ENCODE measurements at places on chromosomes 3 and 15.
A peak's percentile ranks its signal among the peaks of the same experiment; 100 is the strongest.

DNA sequence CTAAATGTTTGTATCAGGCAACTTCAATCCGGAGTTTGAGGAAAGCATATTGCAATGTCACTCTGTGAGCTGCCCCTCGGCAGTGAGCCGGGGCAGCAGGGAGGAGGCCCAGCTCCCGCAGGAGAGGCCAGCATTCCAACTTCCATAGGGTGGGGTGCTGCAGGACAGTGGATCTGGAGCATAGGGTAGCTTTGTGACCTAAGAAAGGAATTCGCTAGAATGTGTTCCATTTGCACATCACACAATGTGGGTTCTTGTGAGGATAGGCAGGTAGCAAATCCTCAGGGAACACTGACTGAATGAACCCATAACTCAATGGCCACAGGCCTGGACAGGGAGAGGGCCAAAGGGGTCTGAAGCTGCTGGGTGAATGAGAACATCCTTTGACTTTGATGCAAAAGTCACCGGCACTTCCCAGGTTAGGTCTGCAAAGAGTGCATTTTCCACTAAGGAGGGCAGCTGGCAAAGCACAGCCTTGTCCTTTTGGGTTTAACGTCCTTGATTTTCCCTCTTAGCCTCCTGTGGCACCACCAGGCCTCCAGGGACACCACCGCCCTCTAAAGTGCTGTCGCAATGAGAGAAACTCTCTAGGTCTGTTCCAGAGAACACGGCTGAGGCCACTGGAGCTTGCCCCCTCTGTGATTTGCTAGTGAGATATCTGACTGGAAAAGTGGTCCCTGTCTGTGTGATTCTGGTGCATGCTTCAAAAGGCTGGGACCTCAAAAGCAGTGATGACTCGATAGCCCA lies 36.2 kb downstream of the GABRB3 start:
- no peak for DNase-seq

GRCh38 chr3:118548434-118548833 lies 486.2 kb downstream of the IGSF11 start:
- no peak for DNase-seq

DNA sequence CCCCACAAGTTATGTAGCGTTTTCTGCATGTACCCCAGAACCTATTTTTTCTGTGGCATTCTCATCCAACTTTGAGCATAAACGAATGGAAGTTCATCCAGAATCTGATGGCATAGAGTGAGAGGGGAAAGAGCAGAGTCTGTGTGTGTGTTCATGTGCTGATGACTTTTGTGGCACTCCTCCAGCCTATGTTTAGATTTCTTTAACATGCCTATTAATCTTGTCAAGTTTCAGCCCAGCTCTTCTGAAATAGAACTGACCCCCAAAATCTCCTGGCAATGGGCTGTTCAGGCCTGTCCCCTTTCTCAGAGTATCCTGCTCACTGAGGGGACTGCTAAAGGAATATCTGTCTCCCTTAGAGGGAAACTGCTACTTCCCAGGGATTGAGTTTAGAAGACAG lies 56.4 kb upstream of the NEO1 start:
- DNase-seq: no peak

- no peak for DNase-seq
These were observed 116.1 kb downstream of the KCNH8 start for GRCh38 chr3:19264424-19264823.

- DNase-seq: peak; percentile 50
These were observed 119.0 kb upstream of the RASGRP1 start for GRCh38 chr15:38683382-38684242.

DNA sequence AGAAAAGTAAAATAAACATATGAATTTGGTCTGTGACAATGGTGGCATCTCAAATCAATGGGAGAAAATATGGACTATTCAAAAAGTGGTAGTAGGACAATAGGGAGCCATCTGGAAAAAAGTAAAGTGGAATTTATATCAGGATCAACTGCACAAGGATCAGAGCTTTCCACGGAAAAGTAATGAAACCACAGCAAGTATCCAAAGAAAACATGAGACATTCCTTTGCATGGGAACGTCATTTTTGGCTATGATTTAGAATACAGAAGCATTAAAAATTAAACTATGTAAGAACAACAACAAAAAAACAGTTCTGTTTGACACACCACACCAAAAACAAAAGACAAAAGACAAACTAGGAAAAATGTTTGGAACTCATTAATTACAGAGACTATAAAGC lies 18.7 kb downstream of the CRBN start:
- DNase-seq: no peak

GRCh38 chr15:88913017-88913849 lies at the start of gene MFGE8:
Gene MFGE8 (minus strand): TSS chr15:88913379. CDS start chr15:88913319, 60 bp downstream.
- peak; percentile 95 for DNase-seq

DNA sequence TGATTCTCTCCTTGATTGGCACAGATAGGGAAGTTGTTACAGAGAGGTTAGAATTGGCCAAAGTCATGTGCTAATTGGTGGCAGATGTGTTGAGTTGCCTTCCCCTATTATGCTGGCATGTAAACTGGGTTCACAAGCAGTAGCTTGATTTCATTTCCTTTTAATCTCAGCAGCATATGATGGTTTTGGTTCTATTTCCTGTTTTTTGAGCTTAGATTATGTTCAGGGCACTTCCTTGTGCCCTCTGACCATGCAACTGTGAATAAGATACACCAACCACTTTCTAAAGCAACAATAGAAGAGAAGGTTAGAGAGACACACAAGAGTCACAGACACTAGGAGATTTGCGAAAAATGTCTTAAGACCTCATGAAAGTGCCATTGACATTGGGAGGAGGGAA lies 16.5 kb downstream of the HPS3 start:
- DNase-seq: no peak

- DNase-seq: no peak
These were observed 130.6 kb downstream of the SMAD6 start for GRCh38 chr15:66832664-66833063.

DNA sequence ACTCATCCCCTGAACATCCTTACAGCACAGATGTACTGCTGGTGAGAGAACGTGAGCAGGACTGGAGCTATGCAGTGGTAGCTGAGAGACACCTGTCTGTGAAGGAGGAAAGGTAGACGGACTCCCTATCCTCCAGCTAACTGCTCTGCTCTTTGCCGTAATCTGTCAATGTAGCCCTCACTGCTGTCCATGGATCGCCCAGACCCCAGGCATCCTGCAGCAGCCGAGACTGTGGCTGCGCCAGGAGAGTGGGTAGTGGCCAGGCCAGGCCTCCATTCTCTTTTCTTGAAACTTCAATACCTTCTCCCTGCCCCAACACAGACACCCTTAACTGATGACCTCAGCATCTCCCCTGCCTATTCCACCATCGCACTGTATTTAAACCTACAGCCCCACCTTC lies 44.5 kb downstream of the CRABP1 start:
- peak; percentile 24 for DNase-seq

DNA sequence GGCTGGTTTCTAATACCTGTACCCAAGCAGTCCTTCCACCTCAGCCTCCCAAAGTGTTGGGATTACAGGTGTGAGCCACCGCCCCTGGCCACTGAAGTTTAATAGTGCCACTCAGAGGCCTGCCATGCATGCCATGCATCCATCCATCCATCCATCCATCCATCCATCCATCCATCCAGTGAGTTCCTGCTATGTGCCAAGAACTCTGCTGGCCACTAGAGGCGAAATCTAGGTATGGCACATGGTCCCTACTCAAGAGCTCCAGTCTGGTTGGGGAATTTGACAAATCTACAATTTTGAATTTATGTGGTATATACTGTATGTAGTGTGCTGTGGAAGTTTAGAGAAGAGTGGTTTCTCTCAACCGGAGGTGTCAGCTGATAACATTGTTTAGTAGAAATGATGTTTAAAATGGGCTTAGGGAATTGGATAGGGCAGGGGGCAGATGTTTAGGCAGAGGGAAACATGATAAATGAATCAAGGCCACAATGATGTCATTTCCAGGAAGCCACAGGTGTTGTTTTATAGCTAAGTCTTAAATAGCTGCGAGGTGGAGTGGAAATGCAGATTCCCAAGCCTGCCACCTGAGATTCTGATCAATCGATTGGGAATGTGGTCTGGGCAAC lies 384.4 kb upstream of the C2CD4B start:
- no peak for DNase-seq

GRCh38 chr3:67654844-67655177 lies 399 bp upstream of the SUCLG2 start:
- no peak for DNase-seq

GRCh38 chr3:72574144-72574543 lies 274.1 kb downstream of the SHQ1 start:
- DNase-seq: no peak

GRCh38 chr3:151918253-151919029 lies 45.0 kb downstream of the SUCNR1 start:
- no peak for DNase-seq

- DNase-seq: no peak
These were observed 13.9 kb downstream of the CCR5AS start for GRCh38 chr3:46393011-46393410.

DNA sequence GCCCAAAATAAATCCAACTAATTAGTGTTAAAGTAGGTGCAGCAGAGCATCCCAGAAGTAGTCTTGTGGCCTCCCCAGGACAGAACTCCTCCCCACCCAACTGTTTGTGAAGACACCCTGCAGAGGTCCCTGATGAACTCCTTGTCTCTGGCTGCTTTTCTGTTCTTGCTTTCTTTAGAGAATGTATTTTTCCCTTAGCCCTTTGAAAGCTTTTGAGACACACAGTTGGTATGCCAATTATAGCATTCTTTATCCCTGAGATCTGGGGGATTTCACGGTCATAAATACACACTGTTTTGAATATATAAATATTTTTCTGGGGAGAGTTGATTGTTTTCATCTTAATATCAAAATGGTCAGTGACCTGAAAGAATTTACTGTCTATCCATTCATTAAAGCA lies 9.8 kb downstream of the TFG start:
- DNase-seq: no peak

DNA sequence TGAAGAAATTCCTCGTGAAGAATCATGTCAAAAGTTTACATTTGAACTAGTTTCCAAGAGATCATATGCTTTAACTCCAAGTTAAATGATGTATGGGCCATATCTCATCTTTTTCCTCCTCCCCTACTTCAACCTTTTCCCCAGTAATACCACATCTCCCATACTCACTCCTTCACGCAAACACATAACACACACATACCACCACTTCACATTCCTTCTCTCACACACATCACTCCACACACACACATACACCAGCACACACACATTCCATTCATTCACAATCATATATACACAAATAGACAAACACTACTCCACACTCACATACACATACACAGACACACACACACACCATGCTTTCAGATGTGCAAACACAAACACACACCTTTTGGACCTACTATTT lies 769.0 kb upstream of the NR2F2 start:
- no peak for DNase-seq

DNA sequence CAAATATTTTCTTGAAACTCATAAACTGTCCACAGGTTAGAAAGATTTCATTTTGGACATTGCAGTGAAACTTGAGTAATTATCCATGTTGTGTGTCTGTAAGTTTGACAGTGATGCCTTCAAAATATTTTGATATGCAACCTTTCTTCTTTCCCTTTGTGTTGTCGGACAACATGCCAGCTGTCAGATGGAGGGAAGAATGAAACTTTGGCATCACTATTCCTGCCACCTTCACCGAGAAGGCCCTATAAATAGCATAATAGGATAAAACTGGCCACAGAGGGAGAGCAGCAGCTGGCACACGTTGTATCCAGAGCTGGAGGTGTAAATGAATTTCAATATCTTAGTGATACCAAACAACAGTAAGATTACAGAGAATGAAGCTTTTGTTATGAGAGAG lies 436.7 kb upstream of the CFAP20DC start:
- DNase-seq: no peak

GRCh38 chr15:52095597-52096262 lies 16.8 kb downstream of the BCL2L10 start:
- no peak for DNase-seq

DNA sequence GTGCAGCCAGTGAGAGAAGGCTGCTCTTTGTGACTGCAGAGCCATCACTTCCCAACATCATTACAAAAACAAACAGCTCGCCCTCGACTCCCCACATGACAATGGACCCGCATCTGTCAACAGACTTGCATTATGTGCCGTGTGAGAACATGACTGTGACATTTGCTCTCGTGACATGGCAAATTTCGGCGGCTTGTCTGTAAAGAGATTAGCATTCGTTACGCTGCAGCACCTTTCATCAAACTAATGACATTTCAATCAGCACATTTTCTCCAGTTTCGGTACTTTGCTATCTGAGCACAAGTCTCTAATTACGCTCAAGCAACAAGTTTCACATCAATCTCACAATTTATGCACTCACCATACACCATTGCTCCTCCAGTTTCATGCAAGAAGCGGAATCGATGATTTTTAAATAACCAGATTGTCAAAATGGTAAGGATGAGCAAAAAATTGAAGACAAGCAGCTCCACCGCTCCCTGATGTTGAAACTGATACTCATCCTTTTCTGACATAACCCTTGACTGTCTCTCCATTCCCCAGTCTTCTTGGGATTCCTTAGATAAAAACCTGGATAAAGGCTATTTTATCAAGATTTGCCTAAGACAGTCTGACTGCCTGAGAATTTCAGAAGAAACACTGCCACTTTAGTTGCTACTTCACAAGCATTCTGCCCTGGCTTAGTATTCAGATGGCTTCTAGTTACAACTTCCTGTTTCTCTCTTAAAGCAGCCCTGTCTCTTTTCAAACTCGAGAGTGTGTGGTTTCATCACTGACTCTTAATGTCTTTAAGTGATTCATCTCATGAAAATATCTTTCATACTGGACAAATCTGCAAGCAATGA lies at the start of gene SLC9A9:
TSS of gene SLC9A9 (minus strand) at position 682 of the 845 bp plus-strand sequence. CDS start at position 536, 146 bp downstream.
- DNase-seq: peak; percentile 49

DNA sequence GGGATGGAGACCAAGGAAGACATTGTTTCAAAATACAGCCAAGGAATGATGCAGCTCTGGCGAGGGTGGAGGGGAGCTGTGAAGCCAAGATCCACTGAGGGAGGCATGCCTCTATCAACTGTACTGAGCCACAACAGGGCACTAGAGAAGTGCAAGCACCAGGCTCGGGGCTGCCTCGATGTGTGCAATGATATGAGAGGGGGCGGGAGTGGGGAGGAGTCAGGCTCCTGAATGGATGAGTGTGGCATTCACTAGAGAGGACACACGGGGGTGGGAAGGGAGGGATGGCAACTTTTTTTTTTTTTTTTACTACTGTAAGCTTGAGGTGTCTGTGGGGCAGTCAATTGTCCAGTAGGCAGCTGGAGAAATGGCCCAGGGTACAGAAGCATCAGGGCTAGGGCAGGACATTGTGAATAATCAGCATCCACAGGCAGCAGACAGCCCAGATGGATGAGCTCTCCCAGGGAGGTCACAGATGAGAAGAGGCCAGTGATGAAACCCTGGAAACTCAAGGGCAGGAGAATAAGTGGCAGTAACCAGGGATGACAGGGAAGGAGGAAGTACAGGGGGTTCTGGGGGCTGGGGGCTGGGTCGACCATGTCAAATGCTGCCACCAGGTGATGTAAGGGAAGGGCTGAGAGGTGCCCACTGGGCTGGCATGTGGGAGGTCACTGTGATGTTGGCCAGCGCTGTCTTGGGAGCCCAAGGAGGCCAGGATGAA lies 5.9 kb downstream of the STOML1 start:
- DNase-seq: no peak

DNA sequence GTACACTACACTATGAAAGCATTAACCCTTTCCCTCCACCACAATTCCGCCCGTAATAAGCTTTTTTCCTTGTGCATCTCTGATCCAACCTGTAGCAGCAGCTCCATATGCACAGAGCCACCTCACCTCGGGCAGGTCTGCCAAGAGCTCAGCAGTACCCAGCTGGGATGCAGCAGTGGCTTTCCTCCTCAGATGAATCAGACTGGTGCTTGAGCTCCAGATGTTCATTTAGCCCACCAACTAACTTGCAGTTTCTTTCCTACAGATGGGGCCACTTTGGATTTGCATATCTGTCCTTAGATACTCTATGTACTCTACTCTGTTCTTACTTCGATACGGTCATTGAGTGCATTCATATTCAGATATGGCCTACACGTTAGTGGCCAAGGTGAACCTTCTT lies 14.8 kb upstream of the FSIP1 start:
- DNase-seq: no peak
